Frontal cortex (tissue), 4 donors: ENCODE measurements at places on chromosomes 13 and 19.

DNA sequence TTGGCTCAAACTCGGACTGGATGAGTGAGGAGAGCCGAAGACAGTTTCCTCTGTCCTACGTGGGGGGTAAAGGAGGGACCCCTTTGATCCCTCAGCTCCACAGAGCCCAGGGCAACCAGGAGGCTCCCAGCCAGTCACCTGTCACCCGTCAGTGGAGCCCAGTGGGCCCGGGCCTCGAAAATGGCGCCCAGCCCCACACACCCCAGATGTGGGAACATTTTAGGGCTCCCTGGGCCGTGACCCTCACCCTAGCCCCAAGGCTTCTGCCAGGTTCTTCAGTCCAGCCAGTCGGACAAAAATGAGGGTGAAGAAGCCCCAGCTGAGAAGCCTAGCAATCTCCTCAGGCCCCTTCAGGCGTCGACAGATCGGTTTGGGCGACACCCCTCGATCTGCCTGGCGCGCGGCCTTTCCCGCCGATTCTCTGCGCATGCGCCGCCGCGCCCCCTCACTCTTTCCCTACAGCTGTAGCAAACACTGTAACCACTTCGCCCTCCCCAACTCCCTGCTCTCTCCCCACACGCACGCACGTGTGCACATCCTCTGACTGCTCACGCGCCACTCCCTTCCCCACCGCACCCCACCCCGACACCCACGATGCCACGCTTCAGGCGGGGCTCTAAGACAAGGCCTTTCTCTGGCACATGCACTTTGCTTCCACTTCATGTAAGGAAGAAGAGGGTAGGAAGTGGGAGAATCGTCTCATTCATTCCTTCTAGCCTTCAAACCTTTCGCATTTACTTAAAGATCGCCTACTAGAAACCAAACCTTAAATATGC is at the start of gene SLC6A16:
Gene SLC6A16, minus strand, starts transcription at position 391 of the 776 bp plus-strand sequence. CDS start 13,844 bp downstream, outside the sequence.
- no peak for DNase-seq

GRCh38 chr13:92573467-92574057 is 653.0 kb upstream of the GPC6 start:
- no peak for DNase-seq

- DNase-seq = no peak
Measured at GRCh38 chr19:5631567-5632240, 8.8 kb downstream of the SAFB start.

DNA sequence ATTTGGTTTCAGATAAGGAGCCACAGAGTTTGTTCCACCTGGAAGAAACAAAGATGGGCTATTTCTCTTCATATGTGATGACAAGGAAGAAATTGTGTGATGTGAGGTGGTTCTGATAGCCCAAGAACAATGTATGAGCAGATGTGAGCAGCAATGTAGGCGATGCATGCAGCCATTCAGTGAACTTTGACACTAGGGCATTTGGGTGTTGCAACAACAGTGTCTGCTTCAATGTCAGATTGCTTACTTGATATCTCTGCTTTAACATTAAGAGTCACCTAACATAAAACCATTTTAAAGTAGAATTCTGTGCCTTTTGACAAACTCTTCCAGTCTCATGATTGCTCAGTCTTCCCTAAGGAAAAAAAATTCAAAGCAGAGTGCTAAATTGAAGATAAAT is 865.4 kb downstream of the SLITRK6 start:
- no peak for DNase-seq

- DNase-seq = no peak
Measured at GRCh38 chr13:45847554-45848224, 3.9 kb downstream of the SIAH3 start.

- no peak for DNase-seq
Measured at GRCh38 chr13:85974608-85975366, 175.6 kb upstream of the SLITRK6 start.

DNA sequence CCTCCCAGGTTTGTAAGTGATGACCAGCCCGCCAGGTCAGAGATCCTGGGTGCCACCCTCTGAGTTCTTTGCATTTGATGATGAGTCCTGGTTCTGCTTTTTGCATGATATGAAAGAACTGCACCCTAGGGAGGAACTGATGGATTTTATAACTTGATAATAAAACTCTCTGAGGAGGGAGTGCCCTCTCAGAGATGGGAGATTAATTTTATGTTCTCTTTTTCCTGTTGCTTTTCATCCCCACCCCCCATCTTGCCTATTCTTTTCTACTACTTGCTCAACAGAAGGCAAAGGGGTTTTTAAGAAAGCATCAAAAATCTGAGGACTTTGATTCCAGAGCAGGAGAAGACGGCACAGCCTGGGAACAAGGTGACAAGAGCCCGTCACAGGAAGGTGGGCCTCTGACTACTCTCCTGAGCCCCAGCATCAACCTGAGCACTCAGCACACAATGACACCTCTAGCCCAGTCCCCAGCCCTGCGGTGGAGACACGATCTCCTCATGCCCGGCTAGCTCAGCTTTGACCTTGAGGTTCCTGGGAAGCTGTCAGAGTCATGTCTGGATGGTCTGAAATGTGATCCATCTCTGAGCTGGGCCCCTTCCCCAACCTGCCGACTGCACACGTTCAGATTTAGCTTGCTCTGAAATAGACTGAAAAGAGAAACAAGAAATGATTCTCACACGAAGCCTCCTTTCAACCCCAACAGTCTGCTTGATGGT is 69.1 kb downstream of the SIAH3 start:
- DNase-seq = no peak

- no peak for DNase-seq
Measured at GRCh38 chr19:40813182-40813581, 14.2 kb downstream of the EGLN2 start.
